ENCODE measurements at places on chromosomes 6 and 20.

DNA sequence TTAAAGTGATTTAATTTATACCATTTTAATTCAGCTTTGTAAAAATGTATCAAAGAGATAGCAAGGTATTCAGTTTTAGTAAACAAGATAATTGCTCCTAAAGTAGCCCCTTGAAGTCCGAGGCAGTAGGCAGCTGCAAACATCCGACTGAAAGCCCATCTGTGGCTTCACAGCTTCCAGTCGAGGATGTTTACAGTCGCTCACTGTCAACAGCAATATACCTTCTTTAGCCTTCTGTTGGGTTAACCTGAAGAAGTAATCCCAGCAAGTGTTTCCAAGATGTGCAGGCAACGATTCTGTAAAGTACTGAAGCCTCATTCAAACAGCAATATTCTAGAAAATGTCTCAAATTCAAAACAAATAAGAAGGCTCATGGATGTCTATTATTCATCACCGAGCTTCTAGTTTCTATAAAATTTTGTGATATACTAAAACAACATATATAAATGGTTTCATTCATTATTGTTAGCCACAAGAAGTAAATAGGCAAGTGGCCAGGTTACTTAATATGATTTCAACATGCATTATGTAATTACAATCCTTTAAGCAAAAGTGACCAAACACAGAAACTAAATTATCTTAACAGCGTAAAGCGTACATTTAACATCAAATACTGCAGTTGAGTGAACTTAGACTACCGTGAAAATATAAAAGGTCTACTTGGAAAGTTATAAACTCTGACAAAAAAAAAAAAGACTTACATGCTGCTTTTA, 115.0 kb downstream of the OGFRL1 start:
- DNase-seq, result no peak

- DNase-seq, result no peak
These were observed 9.1 kb downstream of the SMPDL3A start for GRCh38 chr6:122798099-122798641.

- DNase-seq, result no peak
These were observed 84.9 kb downstream of the ANKRD60 start for GRCh38 chr20:58143531-58143930.

DNA sequence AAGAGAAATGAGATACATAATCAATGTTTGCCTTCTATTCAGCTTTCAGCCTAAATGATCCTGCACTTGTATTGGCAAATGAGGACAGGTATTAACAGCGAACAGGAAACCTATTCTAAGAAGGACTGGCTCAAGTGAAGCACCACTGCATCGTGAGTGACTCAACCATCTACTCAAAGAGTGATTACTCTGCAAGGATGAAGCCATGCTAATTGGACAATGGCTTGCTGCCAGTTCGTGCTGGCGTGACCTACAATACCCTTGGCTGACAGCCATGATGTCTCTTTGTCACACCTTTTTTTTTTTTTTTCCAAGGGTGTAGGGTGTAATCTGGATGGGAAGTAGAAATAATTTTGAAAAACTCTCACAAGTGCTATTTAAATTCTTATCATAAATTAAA, 104.9 kb downstream of the GJA10 start:
- DNase-seq, result no peak

GRCh38 chr6:46819561-46819960, 26.4 kb downstream of the MEP1A start:
- DNase-seq, result no peak

- no peak for DNase-seq
These were observed 212.3 kb upstream of the SYNDIG1 start for GRCh38 chr20:24257171-24257570.

- DNase-seq, result no peak
These were observed 249.2 kb downstream of the FOXA2 start for GRCh38 chr20:22335210-22335609.

GRCh38 chr6:113651120-113651519, 206.0 kb upstream of the MARCKS start:
- DNase-seq, result no peak

- DNase-seq, result no peak
These were observed 95.0 kb downstream of the SAMD5 start for GRCh38 chr6:147603392-147604081.

DNA sequence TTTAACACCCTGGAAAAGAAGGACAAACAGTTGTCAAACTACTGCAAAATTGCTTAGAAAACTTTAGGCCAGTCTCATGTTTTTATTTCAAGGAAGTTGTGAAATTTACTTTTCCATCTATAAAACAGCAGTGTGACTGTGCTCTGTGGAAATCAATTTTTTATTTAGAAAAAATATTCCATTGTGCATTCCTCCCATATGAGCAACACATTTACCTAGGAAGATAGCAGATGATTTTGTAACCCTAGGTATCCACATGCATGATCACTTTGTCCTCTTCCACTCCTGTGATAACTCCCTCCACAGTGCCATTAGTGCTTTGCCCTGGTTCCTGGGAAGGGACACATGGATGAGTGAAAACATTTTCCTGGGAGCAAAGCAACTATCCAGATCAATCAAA, 70.0 kb upstream of the SHLD1 start:
- no peak for DNase-seq

DNA sequence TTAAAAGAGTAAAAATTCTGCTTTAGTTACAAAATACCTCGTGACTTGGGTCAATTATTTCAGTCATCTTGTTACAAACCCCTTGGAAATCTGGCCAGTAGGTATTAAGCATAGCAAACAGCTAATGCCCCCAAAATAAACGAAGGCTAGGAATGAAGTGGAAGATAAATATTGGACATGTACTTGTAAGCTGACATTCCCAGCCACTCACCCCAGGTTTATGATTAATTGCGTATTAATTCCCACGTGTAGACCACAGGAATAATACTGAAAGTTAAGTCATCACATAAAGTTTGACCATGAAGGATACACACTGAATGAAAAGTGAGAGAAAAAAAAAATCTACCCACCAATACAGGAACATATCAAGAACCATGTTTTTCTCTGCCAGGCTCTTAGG, 936.5 kb upstream of the ADGRB3 start:
- DNase-seq, result no peak

- DNase-seq, result no peak
These were observed 61.4 kb upstream of the CSE1L start for GRCh38 chr20:48984575-48985219.

DNA sequence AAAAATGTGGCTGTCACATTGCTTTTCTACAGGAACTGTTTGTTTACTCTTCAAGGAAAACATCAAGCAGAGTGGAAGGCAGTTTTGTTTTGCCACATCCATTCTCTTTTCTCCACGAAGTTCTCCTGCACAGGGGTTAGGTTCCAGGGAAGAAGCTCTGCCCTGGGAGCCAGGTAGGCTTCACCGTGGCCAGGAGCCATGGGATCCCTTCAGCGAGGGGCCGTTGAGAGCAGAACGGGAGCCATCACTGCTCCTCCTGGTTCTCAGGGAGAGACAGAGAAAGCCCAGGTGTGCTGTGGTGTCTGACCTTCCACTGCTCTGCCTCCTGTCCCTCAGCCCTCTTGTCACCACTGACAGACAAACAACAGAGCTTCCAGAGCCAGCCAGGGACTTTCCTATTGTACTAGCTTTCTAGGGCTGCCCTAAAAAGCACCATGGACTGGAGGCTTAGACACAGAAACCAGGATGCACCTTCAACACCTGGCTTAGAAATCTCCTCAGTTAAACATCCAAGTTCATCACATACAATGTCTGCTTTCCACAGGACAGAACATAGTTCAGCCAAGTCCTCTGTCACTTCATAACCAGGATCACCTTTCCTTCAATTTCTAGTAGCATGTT, 75.6 kb upstream of the SLC22A23 start:
- DNase-seq, result no peak

DNA sequence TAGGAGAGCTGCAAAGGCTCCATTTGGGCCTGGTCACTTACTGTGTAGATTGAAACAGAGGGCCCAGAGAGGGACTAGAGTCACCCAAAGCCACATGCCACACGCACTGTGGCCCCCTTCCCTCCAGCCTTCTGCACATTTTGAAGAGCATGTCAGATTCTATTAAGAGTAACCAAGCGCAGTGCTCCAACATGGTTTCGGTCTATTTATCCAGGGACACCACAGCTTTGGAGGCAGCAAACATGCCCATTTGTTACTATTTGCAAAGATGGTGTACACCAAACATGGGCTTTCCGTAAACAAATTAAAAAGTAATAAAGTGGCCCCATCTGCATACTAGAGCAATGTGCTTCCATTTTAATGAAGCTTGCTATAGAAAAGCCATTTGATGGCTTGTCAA, 43.7 kb upstream of the CCDC167 start:
- DNase-seq, result no peak

DNA sequence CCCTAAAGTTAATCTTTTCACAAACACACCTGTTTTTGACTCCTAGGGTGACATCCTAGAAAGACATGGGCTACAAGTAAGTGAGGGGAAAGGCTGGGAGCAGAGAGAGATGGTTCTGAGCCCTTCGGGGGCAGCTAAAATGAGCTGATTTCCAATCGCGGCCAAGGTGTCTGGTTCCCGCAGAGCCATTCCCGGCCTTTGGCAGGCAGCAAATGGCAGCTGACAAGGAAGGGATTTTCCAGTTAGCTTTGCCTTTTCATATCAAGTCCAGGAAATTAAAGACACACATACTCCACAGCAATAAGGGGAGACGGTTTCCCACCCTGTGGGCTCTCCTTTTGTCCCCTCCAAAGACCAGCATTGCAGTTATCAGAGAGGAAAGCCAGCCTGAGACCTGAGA, 228.5 kb downstream of the ZMYND8 start:
- no peak for DNase-seq

DNA sequence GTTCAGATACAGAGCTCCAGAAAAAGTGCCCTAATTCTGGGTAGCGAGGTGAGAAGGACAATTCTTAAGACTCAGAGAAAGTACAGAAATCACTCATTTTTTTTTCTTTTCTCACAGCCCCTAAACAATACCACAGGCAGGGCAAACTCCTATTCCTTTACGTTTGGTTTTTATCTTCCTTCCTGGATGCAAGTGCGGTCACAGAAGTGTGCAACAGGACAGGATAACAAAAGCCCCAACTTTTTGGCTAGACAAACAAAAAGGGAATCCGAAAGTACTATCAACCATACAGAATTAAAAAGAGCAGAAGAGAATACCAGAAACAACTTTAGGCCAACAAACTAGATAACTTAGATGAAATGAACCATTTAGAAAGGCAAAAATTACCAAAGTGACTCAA, 18.4 kb upstream of the BEND6 start:
- no peak for DNase-seq

DNA sequence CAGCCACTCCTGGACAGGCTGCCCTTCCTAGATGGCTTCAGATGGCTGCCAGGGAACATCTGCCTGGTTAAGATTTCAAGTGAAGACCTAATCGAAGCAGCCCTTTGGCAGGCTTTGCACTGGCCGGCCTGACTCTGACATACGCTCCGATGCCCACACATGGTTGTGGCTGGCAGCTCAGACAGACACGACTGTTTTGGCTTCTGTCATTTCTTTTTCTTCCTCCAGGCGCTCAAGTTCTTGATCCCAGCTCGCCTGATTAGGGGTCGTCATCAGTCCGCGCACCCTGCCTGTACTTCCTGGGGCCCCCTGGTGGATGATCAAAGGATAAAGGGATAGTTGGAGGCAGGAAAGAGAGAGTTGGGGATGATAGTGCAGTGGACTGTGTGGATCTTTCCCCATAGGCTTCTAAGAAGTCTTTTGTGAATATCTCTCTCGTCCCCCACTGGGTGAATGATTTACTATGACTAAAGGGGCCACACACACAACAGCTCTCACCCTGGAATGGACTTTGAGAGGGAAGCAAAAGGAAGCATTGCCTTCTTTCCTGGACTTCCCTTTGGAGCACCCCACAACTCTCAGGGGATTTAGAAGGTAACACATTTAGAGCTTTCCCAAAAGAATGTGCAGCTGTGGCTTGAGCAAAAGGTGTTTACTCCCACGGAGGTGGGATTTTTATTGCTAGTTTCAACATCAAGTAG, 21.4 kb upstream of the TRAM2 start:
- no peak for DNase-seq

- no peak for DNase-seq
These were observed 104.7 kb downstream of the PXDC1 start for GRCh38 chr6:3646616-3647362.

DNA sequence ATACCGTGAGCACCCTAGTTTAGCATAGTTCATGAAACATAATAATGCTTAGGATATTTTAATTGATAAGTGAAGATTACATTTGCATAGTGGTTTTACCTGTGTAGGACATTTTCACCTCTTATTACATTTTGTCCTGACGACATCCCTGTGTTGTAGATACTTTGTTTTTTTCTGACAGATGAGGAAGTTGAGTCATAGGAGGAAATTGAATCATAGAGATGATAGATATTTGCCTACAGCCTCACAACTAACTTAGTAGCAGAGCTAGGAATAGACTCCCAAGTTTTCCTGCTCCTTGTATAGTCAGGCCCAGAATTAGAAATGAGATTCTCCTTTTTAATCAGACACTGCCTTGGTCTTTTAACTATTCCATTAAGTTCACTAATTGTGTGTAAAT, 100.5 kb upstream of the SUPT3H start:
- DNase-seq, result no peak

- DNase-seq, result no peak
These were observed 47.1 kb upstream of the SAMHD1 start for GRCh38 chr20:36998652-36999051.

GRCh38 chr6:51459958-51460357, 627.5 kb downstream of the PKHD1 start:
- no peak for DNase-seq

DNA sequence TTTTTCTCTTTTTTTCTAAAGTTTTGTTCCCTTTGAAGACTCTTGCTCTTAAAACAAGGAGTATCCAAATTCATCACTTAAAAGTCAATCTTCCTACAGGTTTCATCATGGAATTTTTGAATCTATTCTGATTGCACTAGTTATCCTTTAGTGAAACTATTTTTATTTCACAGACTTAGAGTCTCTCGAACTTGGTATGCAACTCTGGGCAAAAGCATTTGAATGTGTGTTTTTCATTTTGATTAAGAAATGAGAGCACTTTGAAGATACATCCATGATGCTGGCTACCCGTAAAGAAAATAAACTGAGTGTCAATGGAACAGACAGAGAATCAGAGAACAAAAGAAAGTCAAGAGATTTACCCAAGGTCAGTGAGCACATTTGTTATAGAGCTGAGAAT, 586.5 kb downstream of the EPM2A start:
- no peak for DNase-seq

GRCh38 chr6:146388736-146389364, 154.8 kb upstream of the RAB32 start:
- no peak for DNase-seq

GRCh38 chr20:35269055-35269781, 8.7 kb downstream of the MMP24OS start:
- no peak for DNase-seq

- no peak for DNase-seq
These were observed 241.9 kb downstream of the SAMD5 start for GRCh38 chr6:147750413-147750812.

DNA sequence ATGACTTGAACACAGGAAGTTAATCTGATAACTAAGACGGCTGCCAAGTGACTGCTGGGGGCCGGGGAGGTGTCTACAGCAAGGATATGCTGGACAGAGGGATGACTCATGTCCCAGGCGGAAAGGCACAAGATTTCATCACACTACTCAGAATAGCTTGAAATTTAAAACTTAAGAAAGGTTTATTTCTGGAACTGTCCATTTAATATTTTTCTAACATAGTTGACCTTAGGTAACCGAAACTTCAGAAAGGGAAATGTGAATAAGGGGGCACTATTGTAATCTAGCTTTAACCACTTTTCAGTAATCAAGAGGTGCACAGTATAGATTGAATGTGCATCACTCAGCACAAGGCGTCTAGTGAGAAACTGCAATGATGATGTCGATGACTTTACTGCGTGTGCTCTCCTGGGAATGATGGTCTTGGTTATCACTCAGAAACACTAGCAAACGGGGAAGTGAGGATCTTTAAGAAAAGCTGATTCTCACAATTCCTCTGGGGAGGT, 171.5 kb downstream of the QKI start:
- no peak for DNase-seq

GRCh38 chr6:34041385-34041784, 104.5 kb downstream of the GRM4 start:
- DNase-seq, result no peak
